Occipital lobe (tissue), 3 donors: ENCODE measurements at places on chromosomes 2 and 18. TPM values are rescaled to one million over a fixed set of nuclear protein-coding genes. Genes with fewer than 3 reads are reported as not detected.

Gene FAP
- 2.2 TPM for total RNA-seq

DNA sequence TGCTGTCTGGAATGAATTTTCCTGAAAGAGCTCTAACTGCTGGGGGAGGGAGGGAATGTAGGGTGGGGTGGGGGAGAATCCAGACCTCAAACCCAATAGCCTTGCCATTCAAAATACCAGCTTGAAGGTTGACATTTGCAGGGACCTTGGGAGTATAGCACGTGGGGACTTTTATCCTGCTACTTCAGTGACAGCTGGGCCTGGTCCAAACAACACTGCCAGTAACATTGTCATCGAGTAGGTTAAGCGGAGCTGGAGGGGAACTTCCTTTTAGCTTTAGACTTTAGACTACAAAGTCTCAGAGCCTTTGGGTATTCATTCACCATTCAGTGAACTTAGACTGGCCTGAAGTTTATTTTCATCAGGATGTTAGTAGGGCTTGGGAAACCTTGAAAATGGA, 248.7 kb downstream of the MEIS1 start:
- DNase-seq, result no peak

GRCh38 chr2:120593921-120594686, 141.6 kb upstream of the GLI2 start:
- no peak for DNase-seq

DNA sequence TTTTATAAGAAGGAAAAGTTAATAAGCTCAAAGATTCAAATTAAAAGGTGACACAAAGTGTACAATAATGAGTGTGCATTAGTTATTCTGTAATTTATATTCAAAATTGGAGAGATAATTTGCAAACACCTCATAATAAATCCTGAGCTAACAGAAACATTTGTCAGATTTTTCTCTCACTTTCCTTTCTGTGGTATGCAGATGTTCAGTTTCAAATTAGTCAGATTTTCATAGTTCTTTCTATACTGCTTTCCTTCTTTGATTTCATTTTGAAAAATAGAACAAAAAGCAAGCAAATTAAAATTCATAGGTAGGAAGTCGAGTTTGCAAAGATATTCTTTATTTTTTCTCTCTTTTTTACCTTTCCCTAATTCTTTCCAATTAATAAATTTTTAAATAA, 1420.1 kb upstream of the NXPH2 start:
- DNase-seq, result no peak
